ENCODE measurements at places on chromosomes 13 and 19.

DNA sequence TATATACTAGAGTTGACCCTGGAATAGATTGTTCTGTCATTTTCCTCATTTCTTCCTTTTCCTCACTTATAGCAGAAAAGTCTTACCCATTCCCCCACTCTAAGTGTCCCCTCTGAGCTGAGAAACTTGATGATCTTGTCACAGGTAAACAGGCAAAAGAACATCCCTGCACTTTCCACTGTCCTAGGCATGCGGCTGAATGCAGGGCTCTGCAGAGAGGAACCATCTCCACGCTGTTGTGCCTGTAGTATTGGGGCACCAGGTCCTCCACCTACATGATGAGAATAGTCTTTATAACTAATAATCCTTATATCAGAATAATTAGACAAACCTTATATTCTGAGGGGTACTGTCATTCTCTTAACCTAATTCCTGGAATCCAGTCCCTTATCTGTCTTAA lies 211.3 kb downstream of the RBM26 start:
- DNase-seq: no peak

GRCh38 chr13:98443329-98443728 lies 133.6 kb downstream of the STK24 start:
- no peak for DNase-seq

DNA sequence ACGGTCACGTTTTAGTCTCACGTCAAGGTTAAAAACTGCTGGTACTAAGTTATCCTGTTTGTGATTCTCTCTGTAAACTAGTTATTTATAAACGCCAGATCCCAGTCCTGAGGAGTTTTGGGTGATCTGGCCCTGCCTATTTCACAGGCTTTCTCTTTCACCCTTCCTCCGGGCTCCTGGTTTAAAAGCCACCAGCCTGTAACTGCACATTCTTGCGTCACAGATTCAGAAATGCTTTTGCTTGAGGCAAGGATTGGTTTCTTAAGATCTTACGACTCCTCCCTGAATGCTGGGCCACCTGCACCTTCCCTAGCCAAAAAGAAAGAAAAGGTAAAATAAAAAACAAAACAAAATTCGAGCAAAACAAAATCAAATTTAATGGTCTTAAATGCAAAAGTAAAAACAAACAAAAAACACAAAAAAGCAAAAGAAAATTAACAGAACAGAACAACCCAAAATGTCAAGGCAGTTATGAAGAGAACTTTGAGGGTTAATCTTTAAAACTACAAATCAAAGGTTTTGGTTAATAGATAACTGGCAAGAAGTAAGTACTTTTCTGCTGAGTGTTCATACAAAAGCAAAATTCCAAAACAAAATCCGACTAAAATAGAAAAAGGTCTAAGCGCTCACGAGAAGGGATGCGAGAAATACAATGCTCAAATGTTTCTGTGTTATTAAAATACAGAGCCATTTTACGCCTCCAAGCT lies 18.6 kb upstream of the TIMM44 start:
- DNase-seq: no peak

DNA sequence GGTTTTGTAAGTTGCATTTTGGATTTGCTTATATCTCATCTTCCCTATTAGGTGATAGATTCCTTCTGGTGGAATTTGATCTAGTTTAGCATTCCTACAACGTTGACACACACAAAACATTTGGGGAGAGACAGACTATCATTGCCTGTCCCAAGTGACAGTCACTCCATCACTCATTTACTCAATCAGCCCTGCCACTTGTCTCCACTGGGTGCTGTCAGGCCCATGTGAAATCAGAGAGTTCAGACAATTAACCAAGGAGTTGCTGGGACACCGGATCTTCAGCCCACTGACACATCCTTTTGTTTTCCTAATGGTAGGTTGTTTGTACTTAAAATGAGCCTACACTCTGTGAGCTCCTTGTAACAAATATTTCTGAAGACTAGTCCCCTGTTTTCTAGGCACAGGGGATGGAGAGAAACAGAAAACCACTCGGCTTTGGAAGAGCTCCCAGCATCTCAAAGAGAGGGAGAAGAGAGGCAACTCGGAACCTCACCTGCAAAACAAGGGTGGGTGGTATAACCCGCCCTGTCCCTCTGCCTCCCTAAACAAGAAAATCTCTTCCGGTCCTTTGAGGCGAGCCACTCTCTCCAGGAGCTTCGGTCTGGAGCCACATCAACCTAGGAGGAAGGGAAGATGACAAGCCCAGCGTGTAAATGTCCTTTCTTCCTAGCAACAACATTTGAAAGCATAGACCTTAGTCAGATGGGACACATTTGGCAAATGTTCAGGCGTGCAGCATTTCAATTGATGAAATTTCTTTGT lies 440.9 kb upstream of the KLF12 start:
- no peak for DNase-seq

- DNase-seq: no peak
These were observed 450 bp downstream of the FBXW9 start for GRCh38 chr19:12695997-12696365.

DNA sequence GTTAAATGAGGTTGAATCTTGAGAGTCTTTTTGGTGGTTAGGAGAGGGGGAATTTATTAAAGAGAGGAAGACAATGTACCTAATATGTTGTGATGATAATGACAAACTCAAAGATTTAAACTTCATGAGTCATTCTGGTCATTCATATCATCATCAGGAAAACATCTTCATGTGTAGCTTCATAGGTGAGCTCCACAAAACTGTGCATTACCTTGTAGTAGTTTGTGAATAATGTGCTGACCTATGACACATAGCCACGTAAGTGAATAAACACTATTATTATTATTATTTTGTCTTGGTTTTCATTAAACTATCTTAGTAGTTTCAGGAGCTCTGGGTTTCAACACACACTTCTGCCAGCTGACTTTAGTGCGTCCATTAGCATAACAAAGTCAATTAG lies 997 bp upstream of the GPC6 start:
- DNase-seq: no peak

- DNase-seq: no peak
These were observed 10.8 kb downstream of the CLN5 start for GRCh38 chr13:77002590-77003190.

GRCh38 chr13:29491248-29491647 lies 104.2 kb downstream of the SLC7A1 start:
- no peak for DNase-seq

GRCh38 chr13:107421028-107421427 lies 794.3 kb downstream of the LIG4 start:
- DNase-seq: no peak

- no peak for DNase-seq
These were observed 64.8 kb upstream of the KCTD15 start for GRCh38 chr19:33731881-33732280.

GRCh38 chr13:85806553-85807175 lies 7.4 kb upstream of the SLITRK6 start:
- DNase-seq: peak; percentile 18

GRCh38 chr13:26541041-26541440 lies 16.4 kb upstream of the WASF3 start:
- no peak for DNase-seq

- no peak for DNase-seq
These were observed 274.0 kb upstream of the SOX1 start for GRCh38 chr13:111792956-111793355.

DNA sequence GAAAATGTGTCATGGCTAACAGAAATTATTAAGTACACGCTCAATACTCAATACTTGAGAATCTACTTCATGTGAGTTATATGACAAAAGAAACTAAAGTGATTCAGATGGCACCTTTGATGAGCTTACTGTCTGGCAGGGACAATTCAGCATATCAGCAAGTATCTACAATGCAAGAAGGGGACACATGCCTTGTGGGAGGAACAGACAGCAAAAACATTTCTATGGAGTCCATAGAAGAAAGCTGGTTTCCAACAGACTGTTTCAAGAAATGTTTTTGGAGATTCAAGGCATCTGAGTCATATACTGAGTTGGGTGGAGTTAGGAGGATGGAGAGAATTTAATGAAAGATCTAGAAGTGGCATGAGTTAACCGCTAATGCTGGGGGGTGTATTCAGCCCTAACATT lies 54.7 kb downstream of the MBNL2 start:
- DNase-seq: no peak

DNA sequence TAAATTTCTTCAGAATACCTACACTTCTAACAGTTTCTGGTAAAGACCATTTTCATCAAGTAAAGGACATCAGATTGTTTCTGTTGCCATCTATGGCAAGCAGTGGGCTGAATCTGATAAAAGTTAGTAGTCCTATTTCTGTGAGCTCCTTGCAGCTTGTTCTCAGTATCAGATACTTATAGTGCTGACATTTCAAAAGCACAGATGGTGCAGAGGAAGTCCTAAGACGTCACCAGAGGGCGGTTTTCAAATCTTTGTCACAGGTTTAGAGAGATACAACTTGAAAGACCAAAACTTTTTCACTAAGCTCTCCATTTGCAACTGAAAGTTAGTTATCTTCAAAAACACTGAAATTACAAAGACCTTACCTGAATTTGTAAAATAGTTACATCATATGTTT lies 719.8 kb downstream of the SLITRK1 start:
- DNase-seq: no peak

DNA sequence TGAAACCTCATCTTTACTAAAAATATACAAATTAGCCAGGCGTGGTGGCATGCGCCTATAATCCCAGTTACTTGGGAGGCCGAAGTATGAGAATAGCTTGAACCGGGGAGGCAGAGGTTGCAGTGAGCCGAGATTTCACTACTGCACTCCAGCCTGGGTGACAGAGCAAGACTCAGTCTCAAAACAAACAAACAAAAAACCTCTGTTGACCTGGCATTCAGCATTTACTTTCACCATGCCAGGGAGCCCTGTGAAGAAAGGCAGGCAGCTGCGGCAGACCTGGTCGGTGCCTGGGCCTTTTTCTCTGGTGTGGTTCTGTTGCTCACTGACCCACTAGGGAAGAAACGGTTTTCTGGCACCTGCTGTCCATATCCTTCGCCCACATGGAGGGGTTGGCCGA lies 49.8 kb downstream of the DNM2 start:
- DNase-seq: no peak

- DNase-seq: no peak
These were observed 303.3 kb downstream of the POU4F1 start for GRCh38 chr13:78299832-78300623.

GRCh38 chr19:49906879-49907564 lies 10.3 kb upstream of the IL4I1 start:
- DNase-seq: no peak

DNA sequence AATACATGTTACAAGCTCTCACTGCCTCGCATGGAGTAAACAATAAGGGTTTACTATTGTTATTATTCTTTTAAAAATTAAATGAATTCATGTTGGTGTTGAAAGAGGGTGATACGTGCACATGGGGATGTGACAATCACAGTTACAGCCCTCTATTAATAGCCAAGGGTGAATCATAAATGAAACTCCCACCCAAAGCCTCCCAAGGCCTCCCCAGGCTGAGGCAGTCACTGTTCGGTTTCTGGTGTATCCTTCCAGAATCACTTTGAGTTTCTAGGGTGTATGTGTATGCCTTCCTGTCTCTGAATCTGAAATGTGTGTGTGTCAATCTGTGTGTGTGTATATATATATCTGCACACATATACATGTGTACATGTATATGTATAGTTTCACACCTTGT lies 73.4 kb downstream of the AKAP11 start:
- DNase-seq: no peak

- no peak for DNase-seq
These were observed 12.2 kb downstream of the PIP5K1C start for GRCh38 chr19:3687774-3688706.

DNA sequence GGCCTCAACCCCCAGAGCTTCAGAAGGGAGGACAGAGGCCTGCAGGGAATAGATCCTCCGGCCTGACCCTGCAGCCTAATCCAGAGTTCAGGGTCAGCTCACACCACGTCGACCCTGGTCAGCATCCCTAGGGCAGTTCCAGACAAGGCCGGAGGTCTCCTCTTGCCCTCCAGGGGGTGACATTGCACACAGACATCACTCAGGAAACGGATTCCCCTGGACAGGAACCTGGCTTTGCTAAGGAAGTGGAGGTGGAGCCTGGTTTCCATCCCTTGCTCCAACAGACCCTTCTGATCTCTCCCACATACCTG lies 969 bp upstream of the CEACAM5 start:
- DNase-seq: no peak

DNA sequence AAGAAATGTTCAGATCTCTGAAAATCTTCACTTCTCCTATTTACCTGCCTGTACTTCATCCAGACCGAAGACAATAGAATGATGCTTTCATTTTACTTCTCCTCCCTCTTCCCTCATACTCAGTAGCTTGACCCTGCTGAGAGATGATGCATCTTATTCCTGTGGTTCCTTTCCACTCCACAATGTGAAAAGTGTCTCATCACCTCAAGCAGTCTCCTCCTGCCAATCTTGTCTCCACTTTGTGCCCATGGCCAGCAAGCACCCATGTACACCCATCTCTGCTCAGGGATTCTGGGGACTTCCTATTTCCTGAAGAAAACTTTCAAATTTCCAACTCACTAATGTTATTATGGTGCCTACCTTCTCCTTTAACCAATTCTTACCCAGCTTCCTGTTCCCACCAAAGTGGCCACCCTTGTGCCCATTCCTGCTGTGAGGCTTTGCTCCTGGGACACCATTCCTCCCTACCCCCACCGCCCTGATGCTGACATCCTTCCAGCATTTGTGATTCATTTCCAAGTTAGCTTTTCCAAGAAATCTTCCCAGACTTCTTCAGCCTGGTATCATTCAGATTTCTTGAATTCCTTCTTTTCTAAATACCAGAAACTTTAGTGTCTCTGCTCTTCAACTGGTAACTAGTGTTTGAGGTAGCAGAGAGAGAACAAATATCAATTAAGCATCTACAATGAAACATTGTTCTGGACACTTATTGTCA lies 212.5 kb downstream of the POSTN start:
- DNase-seq: no peak

- DNase-seq: no peak
These were observed 6.6 kb upstream of the GADD45B start for GRCh38 chr19:2469102-2469914.

- no peak for DNase-seq
These were observed 254.6 kb downstream of the COG6 start for GRCh38 chr13:39910041-39910440.

DNA sequence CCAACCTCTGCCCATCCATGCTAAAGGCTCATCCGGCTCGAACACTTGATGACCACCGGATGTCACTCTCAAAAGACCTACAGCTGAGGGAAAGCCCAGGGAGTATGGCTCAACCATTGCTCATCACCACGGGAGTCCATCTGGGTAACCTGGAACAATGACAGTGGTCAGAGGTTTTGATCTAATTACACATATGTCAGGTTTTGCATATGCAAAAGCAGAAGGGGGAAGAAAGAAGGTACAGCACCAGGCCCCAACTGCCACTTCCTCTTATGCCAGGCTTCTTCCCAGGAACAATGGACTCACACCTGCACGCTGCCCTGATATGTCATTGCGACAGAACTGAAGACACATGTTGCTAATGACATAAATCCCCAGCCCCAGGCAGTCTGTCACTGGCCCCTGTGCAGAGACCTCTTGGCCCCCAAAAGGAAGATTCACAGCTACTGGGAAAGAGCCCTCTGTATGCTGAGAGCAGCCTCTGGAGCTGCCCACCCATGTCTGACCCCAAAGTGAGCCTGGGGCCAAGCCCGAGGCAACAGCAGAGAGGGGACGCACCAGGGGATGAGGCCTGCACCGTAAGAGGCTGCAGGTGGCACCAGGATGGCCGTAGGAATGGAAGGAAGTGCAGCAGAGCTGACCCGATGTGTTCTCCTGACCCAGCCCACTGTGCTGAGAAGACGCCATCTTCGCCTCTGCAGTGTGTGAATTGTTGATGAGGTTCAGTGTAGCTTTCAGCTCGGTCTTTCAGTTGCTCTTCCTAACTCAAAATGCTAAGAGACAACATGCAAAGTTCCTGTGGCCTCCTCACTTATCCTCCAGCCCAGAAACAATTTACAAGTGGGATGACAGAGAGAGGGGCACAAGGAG lies 26.3 kb downstream of the EPS15L1 start:
- peak; percentile 16 for DNase-seq
